ENCODE measurements at places on chromosomes 2 and 18.

GRCh38 chr2:169693360-169693759 is 845 bp downstream of the CFAP210 start:
- no peak for DNase-seq

GRCh38 chr18:65762556-65762955 is 11.7 kb downstream of the CDH7 start:
- no peak for DNase-seq

DNA sequence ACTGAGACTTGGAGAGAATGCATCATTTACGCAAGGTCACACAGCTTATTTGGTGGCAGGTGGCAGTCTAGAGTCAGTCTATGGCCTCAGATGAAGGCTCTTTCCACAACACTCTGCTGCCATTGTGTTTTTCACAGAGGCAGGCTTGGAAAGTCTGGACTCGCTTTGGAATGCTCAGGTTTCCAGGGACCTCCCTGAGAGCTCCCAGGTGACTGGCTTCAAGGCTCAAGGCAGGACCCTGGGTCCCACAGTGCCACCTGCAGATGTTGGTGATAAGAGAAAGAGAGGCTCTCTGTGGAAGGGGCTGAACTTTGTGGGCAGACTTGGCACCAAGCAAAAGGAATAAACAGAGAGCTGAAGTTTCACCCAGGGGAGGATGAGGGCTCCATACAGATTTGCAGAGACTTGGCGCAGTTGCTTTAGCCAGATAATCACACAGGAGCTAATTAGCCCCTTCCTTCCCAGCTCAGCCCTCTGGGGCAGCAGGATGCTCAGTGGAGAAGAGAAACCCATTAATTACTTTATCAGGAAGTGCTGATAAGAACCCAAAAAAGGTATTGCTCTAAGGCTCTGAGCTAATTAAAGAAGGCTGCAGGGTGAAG is 103.5 kb downstream of the LBH start:
- no peak for DNase-seq

GRCh38 chr2:218815244-218815637 is 16.4 kb downstream of the PRKAG3 start:
- DNase-seq: no peak

DNA sequence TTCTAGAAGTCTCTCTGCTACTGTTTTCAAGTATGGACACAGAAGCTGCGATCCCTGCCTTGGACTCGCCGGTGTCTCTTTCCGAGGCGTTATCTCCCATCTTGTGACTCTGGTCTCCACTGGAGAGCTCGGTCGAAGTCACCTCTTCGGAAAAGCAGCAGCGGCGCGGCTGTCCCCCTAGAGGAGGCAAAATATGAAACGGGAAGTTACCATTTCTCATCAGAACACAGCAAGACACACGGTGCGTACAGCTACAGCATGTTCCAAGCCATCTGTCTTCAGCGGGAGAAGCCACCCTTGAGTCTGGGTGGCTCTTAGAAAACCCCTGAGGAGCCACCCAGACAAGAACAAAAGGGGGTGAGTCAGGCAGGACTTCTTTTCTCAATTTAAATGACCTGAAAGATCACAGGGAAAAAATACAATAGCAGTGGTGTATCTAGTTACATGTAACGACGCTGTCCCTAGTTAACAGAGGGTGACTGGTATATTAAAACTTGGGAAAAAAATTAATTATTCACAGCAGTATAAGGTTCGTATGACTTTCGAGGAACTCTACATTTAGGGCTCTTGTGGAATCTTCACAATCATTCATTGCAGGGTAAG is 114.8 kb downstream of the ZNF516 start:
- no peak for DNase-seq

DNA sequence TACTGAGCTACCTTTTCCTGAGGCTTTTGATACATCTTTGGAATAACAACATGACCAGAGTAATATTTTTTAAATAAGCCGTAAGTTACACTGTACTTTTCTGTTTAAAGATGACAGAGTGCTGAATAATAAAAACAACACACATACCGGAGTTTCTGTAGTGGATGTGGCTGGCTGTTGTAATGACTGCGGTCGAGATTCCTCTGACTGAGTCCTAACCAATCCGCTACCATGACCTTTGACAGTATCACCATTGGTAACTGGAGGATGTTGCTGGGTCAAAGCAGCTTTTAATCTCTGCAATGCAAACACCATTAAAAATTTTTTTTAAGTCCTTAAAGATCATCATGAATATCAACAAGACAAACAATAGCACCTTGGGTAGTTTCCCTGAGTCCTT is 70.7 kb downstream of the ATF2 start:
- no peak for DNase-seq

GRCh38 chr2:233486778-233487552 is 79.6 kb downstream of the USP40 start:
- DNase-seq: no peak

- no peak for DNase-seq
These were observed 1024.2 kb upstream of the ACVR2A start for GRCh38 chr2:146820672-146821071.

GRCh38 chr2:158221063-158222020 is 119.7 kb downstream of the UPP2 start:
- DNase-seq: no peak

DNA sequence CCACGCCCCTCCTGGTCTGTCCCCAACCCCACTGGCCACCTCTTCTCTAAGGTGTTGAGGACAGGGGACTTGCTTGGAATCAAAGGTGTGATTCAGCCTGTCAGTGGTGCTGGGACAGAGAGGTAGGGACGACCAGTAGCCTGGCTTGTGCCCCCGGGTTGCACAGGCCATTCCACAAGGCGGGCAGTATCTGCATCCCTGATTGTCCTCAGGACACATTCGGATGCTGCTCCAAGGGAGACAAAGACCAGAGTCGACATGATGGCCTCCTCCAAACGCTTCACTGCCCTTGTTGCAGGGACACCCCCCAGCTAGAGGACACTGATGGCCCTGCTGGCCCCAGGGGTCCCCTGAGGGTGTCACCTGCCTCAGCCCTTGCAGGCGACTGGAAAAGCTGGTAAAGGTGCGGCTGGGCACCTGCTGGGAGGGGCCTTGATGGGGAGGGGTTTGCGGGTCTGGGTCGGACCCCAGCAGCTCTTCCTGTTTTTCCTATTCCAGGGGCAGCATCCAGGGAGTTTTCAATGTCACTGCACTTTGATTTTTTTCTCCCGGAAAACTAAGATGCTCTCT is 98.0 kb downstream of the PTGR3 start:
- DNase-seq: no peak

GRCh38 chr18:60975420-60975819 is 357.8 kb upstream of the CDH20 start:
- no peak for DNase-seq

- no peak for DNase-seq
These were observed 50.5 kb upstream of the DLX2 start for GRCh38 chr2:172153156-172153555.

- no peak for DNase-seq
These were observed 262.9 kb downstream of the RDH14 start for GRCh38 chr2:18297534-18298058.

GRCh38 chr18:43485545-43485963 is 208.3 kb upstream of the SYT4 start:
- DNase-seq: no peak

GRCh38 chr2:13572466-13572865 is 855.7 kb downstream of the TRIB2 start:
- DNase-seq: no peak

DNA sequence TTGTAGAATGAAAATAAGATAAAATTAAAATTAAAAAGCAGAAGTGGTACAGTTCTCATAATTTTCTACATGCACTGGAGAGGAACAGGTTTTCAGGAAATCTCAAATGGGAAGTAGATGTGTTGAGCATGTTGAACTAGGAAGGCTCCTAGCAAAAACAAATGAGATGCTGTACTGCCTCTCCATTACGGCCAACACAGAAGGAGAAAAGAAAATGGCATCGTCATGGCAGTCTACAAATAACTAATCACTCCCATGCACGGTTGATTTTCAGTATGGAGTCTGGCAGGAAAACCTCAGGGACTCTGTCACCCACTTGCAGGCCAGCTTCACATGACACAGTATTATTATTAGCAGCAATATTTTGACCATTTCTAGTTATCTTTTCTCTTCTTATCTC is 278.7 kb downstream of the NRXN1 start:
- no peak for DNase-seq
